HFFc6 (cell line): ENCODE measurements at places on chromosomes 4 and X. TPM values are rescaled to one million over a fixed set of nuclear protein-coding genes. Genes with fewer than 3 reads are reported as not detected.

The MCF2 gene
- total RNA-seq = not detected in 3 replicates

The ACTRT1 gene
- total RNA-seq = not detected in 3 replicates

The FAM9C gene
- not detected in 3 replicates for total RNA-seq

The IDS gene
- 38.4 and 60.9 TPM in 2 replicates for total RNA-seq

The SMIM43 gene
- total RNA-seq = 0.35 to 2.5 TPM (median 0.63 TPM) in 3 replicates

The KIT gene
- total RNA-seq = 0.11 and 1.4 TPM in 2 replicates

The ZNF41 gene
- 6.5 to 7.7 TPM (median 6.6 TPM) in 3 replicates for total RNA-seq

The TGIF2LX gene
- not detected in 3 replicates for total RNA-seq

The SLITRK4 gene
- total RNA-seq = not detected in 3 replicates

The GABRE gene
- total RNA-seq = 0.24 to 2.5 TPM (median 2.0 TPM) in 3 replicates

The ERAS gene
- total RNA-seq = not detected in 3 replicates

The FGFBP2 gene
- total RNA-seq = not detected in 3 replicates

The SPACA5 gene
- not detected in 3 replicates for total RNA-seq

The FAM200B gene
- 25.9 to 34.3 TPM (median 32.5 TPM) in 3 replicates for total RNA-seq

DNA sequence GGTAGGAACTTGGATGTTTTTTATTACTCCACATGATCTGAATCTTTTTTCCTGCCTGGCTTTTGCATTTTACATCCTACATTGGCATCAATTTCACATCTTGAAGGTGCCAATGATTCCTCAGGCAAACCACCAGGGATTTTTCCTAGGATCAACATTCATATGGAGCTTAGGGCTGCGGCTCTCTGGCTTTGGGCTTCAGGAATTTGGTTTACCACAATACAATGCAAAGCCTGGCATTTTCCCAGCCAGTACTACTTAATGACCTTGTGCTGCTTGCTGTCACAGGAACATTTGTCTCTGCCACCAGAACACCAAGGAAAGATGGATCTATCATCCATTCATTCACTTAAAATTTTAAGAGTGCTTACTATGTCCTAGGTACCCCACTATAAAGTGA lies 180.7 kb downstream of the PDGFC start:
- peak; percentile 65 for DNase-seq

GRCh38 chrX:18377796-18378195 lies 23.3 kb upstream of the SCML2 start:
- DNase-seq = peak; percentile 10

GRCh38 chr4:40322811-40323210 lies 12.3 kb upstream of the CHRNA9 start:
- DNase-seq = peak; percentile 51

DNA sequence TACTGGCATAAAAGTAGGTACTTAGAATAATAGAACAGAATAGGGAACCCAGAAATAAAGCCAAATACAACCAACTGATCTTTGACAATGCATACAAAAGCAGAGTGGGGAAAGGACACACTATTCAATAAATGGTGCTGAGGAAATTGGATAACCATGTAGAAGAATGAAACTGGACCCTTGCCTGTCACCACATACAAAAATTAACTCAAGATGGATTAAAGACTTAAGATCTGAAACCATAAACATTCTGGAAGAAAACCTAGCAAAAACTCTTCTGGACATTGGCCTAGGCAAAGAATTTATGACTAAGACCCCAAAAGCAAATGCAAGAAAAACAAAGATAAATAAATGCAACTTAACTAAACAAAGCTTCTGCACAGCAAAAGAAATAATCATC lies 45.6 kb downstream of the ARFIP1 start:
- DNase-seq = no peak

GRCh38 chrX:45295259-45295986 lies 94.7 kb upstream of the DIPK2B start:
- peak; percentile 31 for DNase-seq

DNA sequence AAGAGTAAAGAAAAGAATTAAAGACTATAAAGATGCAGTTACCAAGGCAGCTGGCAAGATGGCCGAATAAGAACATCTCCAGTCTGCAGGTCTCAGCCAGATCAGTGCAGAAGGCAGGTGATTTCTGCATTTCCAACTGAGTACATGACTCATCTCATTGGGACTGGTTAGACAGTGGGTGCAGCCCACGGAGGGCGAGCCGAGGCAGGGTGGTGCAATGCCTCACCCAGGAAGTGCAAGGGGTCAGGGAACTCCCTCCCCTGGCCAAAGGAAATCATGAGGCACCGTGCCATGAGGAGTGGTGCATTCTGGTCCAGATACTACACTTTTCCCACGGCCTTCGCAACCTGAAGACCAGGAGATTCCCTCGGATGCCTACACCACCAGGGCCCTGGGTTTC lies 20.5 kb downstream of the SPIN4 start:
- no peak for DNase-seq

DNA sequence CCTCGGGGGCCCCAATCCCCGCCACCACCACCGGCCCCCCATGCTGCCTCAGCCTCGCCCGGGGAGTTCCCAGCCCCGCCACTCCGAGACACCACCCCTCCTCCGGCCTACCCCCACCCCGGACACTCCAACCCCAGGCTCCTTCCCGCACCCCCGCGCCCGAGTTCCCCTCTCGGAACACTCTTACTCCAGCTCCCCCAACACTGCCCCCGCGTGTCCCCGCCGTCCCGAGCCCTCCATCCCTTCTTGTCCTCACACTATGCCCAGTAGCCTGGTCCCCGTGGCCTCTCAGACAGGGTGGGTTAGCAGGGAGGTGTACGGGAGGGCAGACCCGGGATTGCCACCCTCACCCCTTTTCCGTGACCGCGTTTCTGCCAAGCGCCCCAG lies 276.1 kb downstream of the BCOR start:
- no peak for DNase-seq

DNA sequence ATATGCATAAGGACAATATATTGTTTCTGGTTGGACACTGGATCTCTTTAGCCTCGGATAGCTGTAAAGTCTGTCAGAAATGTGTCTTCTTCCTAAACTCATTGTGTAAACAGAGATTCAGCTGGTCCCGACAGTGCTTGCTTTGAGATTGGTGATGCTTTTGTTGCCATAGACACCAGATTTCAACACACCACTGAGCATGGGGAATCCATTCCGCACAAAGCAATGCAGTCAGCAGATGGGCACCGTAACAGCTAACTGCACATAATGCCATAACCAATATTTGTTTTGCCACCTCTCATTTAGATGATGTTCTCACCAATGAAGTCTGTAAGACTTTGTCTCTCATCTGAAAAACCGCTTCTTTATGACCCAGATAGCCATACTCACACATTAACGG lies 33.3 kb upstream of the FAM47C start:
- DNase-seq = no peak

DNA sequence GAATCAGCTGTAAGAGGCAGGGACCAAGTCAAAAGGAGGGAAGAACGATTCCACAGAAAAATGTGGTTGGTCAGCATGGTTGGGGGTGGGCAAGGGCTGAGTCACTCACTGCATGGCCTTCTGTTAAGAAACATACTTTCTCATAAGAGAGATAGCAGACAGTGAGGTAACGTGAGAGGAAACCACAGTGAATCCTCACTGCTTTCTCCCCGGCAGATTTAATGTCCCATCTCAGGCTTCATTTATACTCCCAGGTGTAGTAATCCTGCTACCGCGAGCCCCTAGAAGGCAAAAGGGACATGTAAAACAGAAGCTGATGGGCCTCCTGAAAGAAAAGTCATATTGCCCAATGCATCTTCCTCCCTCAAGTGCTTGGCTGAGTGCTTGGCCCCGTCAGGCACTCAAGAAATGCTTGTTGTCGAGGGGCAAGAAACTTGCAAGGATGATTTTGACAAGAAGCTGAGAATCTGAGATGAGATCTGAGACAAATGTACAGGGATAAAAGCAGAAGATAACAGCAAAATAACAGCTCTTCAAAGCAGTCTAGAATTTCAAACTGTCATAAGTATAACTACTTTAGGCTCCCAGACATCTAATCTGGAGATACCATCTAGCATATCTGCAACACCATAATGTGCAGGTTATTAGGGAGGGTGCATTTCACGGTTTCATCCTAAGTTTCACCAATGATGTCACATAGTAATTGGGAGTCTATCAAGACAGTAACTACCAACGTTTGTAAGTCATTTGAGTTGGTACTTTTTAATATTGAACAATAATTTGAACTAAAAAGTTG lies 40.2 kb downstream of the SH3KBP1 start:
- peak; percentile 78 for DNase-seq

DNA sequence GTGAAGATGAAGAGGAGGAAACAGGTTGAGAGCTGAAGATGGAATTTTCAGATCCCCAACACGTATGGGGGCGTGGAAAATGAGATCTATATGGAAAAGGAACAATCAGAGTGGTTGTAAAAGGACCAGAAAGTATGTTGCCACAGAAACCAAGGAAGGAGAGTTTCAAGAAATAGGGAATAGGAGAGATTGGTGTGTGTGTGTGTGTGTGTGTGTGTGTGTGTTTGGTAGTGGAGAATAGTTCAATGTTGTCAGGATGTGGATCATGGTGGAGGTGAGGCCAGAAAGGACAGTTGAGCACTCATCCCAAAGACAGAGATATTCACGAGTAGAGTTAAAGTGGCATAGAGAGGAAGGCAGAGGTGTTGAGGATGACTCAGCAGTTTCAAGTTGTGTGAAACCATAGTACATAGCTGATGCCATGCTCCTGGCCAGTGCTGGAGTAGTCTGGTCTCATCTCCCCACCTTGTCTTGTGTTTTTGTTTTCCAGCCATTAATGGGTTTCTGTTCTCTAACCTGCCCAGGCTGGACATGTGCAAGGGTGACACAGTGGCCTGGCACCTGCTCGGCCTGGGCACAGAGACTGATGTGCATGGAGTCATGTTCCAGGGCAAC lies 36.1 kb downstream of the HEPH start:
- DNase-seq = no peak

DNA sequence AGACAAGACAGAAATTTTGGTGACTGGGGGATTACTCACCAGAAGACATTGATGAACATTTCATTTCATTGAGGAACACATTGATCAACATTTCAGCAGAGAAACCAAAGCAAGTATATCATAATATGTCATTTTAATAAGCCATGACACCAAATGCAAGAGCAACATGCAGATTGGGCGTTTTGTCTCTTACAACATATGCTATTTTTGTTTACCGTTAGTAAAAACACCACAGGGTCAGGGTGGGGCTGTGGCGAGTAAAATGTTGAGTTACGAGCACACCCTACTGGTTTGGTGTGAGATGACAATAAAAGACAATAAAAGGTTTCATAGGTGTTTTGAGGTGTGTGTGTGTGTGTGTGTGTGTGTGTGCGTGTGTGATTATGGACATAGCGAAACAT lies 294.5 kb downstream of the PDGFC start:
- no peak for DNase-seq

DNA sequence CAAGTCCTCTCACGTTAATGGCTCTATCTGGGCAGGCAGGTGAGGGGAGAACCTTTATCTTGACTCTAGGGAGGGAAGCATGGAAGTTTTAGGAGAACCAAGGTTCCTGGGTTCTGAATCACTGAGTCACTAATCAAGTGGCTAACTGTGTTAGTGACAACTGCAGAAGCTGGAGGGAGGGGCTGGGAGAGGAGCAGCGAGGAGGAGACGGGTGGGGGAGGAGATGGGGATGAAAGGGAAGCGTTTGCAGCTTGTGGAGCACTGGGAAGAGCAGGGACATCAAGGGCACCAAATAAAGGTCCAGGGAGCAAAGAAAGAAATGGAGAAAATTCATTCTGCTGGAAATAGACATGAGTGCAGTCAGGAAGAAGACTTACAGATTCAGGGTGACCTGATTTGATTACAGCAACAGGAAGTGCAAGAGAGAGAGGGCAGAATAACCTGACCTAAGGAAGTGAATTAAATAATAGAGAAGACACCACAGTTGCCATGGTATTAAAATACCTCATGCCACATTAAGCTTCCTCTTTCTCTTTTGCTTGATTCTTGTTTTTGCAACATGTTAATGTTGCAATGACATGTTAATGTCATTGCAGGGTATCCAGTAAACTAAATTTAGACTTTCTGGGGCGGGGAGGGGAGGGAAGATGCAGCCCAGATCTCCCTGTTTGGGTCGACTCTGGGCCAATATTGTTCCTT lies 4.5 kb upstream of the SETD7 start:
- DNase-seq = no peak

DNA sequence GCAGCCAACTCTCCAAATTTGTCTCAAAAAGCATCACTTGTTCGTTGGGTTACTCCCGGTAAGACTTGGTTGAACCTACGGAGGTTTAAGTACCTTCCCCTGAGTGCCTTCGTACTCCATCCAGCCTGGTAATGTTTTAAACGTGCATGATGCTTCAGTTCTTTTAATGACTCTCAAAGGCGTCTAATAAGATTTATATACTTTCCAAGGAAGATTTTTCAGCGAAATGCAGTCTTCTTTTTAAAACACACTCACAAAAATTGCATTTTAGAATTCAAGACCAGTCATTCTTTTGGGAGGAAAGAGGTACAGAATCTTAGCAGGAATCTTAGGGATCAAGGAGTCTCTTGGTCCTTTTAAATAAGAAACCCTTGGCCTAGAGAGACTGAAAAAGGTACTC lies 430 bp upstream of the TRPC3 start:
- no peak for DNase-seq

- peak; percentile 30 for DNase-seq
Measured at GRCh38 chr4:109912706-109913595, at the start of gene EGF. EGF (plus strand) TSS chr4:109912883; CDS start chr4:109913336, 453 bp downstream.

- no peak for DNase-seq
Measured at GRCh38 chr4:680928-681645, 6.7 kb downstream of the MYL5 start.

DNA sequence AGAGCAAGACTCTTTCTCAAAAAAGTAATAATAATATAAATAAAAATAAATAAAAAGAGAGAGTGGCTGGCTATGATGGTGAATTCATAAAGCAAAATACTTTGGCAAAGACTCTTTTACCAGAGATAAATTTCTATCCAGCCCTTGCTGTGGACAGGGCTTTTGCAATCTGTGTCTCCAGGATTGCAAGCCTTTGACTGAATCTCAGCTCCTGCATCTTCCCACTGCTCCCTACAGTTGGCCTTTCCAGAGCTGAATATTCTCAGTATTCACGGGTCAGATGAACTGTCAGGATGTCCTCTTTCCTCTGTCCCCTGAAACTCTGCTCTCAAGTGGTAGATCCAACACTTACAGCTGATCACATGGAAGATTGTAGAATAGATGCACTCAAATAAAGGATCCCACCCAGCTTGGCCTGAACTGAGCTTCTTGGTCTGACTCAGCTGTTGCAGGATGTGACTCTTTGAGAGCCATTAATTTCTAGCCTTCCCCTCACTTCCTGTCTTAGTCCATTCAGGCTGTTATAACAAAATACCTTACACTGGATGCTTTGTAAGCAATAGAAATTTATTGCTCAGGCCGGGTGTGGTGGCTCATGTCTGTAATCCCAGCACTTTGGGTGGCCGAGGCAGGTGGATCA lies 123.4 kb upstream of the GUCY1A1 start:
- DNase-seq = peak; percentile 31
